ENCODE measurements at places on chromosomes 1 and 21. TPM values are rescaled to one million over a fixed set of nuclear protein-coding genes. Genes with fewer than 3 reads are reported as not detected.

- H3K27ac ChIP-seq, result peak overlapping the region; percentile 86
- H3K36me3 ChIP-seq, result peaks cover 38% of the 10 kb centered on the region
- H3K4me1 ChIP-seq, result peaks cover 31% of the 10 kb centered on the region
- DNase-seq, result peak; percentile 30
- H3K4me3 ChIP-seq, result no peak overlapping the region
- H3K27me3 ChIP-seq, result no peaks in the 10 kb centered on the region
Measured at GRCh38 chr1:40270152-40270834, 12.3 kb downstream of the ZMPSTE24 start.

DNA sequence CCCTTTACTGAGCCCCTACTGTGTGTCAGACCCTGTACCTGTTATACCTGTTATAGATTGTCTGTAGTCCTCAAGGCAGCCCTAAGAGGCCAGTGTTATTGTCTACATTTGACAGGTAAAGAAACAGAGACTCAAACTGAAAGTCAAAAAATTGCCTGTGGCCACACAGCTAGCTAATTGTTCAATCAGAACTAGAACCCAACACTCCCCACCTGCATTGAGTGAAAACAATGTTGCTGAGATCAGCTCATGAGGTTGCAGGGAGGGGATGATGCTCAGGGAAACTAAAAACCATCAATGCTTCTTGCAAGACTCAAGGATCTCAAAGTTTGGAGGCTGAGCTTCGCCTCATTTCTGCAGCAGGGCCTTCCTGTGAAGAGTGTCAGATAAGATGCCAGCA lies 109.5 kb upstream of the LMO4 start:
- no peak for DNase-seq
- H3K27me3 ChIP-seq, result peaks cover 5% of the 10 kb centered on the region
- no peak overlapping the region for H3K27ac ChIP-seq
- no peaks in the 10 kb centered on the region for H3K4me1 ChIP-seq
- H3K36me3 ChIP-seq, result no peaks in the 10 kb centered on the region

The TNFRSF8 gene
- 18.8 TPM for total RNA-seq

The MRAP gene
- not detected for total RNA-seq

The IGSF3 gene
- total RNA-seq, result 0.81 TPM

The PODN gene
- total RNA-seq, result not detected

DNA sequence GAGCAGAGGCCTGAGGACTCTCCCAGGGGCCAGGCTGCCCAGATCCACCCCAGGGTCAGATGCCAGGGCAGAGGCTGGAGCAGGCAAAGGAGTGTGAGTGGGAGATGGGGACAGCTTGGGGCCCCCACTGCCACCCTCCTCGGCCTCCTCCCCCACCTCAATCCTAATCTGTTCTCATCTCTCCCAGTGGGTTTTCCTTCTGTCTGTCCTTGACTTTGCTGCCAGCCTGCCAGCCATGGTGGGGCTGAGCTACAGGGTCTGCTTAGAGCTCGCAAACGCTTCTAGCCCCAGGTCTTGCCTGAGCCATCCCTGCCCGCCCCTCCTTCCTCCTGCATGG lies 65.3 kb downstream of the MEGF6 start:
- H3K36me3 ChIP-seq, result no peaks in the 10 kb centered on the region
- DNase-seq, result no peak
- H3K27ac ChIP-seq, result no peak overlapping the region
- H3K27me3 ChIP-seq, result no peaks in the 10 kb centered on the region

Data from activated naive CD4-positive, alpha-beta T cell treated with anti-CD3 and anti-CD28 coated beads for 36 hours (primary cell).